Hematopoietic multipotent progenitor cell treated with erythropoietin and hydrocortisone succinate and interleukin-3 and kit ligand, for 15 days (in vitro differentiated cells): ENCODE measurements at places on chromosomes 3 and 15.

- no peak for DNase-seq
These were observed 22.8 kb downstream of the ATOSA start for GRCh38 chr15:52656412-52656811.

GRCh38 chr15:33314069-33314468 lies 3.3 kb downstream of the RYR3 start:
- peak; percentile 53 for DNase-seq

DNA sequence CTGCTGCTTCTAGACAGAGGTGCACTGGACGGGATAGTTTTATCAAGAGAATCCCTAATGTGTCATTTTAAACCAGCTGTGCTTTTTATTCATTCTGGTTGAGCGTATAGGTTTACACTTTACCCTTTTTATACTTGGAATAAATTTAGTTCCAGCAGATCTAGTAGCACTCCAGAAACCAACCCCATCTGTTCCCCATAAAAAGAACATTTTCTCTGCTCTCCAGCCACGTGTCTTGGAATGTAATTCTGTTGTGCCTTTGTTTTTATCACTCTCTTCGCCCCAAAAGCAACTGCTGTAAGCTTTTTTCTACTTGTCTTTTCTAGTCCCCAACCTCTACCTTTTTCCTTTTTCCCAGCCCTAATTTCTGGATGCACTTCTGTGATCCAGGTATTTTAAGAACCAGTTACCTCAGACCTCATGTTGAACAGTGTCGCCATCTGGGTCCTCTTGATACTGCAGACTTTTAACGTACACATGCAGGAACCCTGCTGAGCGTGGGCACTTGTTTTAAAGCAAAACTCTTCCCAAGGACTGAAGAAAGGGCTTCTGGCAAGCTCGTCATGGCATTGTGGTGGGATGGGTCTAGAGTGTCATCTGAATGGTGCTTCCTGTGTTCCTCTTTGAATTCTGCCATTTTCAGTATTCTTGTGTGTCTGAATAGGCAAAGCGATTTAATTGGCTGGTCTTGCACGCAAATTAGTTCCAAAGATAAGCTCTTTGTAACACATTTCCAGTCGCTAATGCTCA lies 5.7 kb upstream of the EXOG start:
- no peak for DNase-seq

DNA sequence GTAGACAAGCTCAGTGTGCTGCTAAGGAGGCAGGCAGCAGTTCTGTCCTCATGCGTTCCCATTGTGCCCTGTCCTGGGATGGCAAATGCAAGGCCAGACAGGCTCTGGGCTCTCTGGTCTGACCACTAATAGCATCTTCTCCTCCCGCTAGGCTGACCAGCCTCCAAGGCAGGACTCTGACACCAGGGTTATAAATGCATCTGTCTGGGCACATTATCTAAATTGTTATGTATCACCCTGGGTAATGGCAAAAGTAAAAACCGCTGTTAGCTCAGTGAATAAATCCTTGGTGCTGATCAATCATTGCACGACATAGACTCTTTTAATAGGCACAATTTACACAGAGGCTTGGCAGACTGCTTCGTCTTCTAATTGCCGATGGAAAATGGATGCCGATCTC lies 85.6 kb downstream of the CLSTN2 start:
- no peak for DNase-seq

GRCh38 chr15:74297887-74298286 lies 61.8 kb downstream of the CCDC33 start:
- DNase-seq, result no peak

GRCh38 chr15:57537072-57537471 lies 54.6 kb upstream of the MYZAP start:
- no peak for DNase-seq

DNA sequence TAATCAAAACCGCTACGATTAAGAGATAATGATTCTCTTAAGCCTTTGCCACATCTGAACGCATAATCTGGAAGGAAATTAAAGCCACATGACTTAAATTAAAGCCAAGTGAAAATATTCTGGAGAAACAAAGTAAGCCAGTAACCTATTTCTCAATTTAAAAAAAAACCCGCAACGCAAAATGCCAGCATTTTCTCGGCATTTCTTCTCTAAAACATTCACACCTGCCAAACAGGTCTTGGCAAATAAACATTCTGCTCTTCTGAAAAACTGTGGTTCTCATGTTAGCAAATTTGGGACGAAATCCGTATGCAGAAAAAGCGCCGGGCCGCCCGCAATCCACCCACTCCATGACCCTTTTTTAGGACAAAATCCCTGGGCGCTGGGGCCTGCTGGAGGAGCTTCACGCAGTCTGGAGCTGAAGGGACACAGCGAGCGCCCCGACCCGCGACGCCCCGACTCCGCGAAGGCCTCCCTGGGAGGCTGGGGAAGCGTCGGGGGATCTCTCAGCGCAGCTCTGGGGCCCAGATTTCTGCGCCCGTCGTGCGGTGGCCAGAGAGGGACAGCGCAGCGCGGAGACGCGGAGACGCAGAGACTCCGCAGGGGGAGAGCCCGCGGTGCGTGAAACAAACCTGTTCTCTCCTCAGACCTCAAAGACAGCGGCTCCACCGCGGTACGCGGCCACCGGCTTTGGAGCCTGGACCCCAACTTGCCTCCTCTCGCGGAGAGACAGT lies 471 bp downstream of the NKIRAS1 start:
- no peak for DNase-seq

DNA sequence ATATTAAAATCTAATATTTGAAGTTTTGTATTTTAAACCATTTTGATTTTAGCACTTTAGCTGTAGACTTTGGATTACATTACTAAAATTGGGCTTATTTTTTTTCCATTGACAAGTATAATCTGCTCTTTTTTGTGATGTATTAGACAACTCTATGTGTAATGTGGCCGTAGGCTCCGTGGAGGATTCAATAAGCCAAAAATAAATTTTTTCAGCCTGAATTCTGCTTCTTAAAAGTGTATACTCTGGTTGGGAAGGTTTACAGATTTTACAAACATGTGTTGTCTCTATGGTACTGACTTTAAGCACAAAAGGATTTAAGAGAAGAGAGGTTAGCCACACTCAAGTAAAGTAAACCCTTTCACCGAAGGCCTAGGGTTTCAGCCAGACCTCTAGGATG lies 110.8 kb downstream of the PLCL2 start:
- DNase-seq, result no peak

DNA sequence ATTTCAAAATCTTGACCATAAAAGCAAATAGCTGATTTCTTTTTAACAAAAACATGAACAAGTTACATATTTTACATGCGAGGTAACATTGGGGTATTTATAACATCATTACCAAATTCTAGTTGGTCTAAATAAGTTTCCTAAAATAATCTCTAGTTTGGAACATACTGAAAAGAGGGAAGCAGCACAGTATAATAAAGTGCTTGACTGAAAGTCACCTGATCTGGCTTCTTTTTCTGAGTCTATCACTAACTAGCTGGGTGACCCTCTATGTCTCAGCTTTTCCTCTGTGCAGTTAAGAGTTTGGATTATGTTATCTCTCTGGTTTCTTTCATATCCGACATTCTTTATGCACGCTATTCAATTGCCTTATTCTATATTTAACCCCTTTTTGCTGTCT lies 19.8 kb upstream of the CNTN4 start:
- DNase-seq, result no peak

DNA sequence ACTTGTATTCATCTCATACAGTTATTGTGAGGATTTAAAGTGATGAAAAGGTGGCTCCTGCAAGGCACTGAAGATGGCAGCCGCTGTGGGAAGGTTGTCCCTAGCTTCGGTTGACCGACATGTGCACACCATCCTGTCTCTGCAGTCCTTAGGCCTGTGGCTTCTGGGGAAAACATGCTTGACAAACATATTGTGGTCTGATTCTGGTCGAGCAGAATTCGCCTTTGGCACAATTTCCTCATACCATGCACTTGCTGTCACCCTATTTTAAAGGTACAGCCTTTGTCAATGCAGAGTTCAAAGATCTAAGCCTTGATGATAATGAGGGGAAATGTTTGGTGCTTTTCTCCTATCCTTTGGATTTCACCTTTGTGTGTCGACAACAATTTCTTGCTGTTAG lies 50.9 kb downstream of the PRICKLE2 start:
- no peak for DNase-seq

- DNase-seq, result no peak
These were observed 122.4 kb downstream of the CBLB start for GRCh38 chr3:105746231-105746996.

DNA sequence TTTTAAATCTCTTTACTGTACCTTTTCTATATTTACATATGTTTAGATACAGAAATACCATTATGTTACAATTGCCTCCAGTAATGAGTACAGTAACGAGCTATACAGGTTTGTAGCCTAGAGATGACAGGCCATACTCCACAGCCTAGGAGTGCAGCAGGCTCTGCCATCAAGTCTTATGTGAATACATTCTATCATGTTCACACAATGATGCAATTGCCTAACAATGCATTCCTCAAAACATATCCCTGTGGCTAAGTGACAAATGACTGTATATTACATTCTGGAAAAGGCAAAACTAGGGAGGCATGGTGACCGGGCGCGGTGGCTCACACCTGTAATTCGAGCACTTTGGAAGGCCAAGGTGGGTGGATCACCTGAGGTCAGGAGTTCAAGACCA lies 192.4 kb upstream of the IGF1R start:
- DNase-seq, result no peak

DNA sequence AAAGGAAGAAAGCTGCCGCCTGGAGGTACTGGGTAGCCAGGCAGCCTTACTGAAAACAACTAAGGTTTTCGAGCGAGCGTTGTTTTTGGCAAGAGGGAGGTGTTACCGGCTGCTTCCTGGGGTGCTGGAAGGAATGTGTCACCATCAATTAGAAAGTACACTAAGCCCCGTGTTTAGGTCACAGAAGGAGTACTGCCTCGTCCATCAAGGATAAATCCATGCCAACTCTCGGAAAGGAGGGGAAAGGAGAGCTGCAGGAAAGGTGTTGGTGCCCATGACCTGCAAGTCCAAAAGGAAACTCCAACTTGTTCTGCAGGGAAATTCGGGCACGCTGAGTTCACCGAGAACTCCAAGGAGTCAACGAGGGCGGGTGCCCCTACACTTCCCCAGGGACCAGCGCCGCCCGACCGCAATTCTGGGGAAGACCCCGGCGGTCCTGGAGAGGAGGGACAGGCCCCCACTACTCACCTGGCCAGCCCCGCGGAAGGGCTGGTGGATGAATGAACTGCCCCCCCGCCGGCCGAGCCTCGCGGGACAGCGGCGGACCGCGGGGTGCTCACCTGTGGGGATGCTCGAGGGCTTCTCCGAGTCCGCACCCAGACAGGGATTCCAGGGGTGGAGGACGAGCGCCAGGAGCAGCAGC lies 542 bp downstream of the PLOD2 start:
- no peak for DNase-seq

DNA sequence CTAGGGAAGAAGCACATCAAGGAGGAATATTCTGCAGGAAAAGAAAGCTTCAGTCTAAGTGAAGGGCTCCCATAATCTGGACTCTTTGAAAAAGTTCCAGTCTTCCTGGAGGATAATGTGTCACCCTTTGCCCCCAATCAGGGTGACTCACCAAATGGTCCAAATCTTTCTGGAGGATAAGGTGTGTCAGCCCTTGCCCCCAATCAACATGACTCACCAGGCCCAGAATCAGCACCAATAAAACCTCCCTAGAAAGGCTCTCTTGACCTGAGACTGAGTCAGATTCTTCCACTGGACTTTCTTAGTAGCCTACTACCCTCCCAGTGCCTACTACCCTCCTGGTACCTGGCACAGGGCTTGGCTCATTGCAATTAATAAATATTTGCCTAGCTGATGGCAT lies 9.5 kb upstream of the ARL14 start:
- DNase-seq, result no peak

DNA sequence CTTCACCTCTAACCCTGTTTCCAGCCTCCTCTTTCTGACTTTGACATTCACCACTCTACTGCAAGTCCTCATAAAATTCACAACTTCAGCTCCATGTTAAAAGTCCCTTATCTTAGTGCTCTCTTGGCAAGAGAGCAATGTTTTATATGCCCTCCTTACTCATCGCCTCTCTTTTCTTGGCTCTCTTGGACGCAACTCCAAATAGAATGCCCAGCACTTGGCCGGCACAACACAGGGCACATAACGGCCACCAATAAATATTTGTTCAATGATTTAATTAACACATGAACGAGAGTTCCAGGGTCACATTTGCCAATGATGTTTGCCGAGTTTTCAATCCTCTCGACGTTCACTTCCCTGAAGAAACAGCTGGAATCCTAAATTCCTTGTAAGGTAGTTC lies 401.4 kb downstream of the ROBO1 start:
- no peak for DNase-seq

DNA sequence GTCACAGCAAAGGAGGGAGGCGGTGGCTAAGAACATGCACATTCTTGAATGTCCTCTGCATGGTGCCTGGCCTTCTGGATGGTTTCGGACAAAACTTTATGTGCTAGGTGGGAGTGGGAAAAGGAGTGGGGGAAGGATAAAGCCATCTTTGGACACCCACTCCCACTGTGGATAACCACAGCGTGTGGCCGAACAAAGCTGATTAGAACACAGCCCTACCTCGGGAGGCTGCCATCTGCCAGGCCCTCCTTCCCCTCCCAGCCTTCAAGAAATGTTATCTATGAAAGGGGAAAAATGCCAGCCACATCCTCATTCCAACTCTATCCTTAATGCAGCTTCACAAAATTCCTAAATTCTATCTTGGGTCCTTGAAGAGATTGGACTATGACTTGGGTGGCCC lies 18.8 kb downstream of the AMOTL2 start:
- DNase-seq, result no peak

GRCh38 chr3:156388497-156389448 lies 166.1 kb downstream of the SSR3 start:
- DNase-seq, result no peak

GRCh38 chr15:79615754-79616153 lies 183.6 kb downstream of the MINAR1 start:
- DNase-seq, result no peak

DNA sequence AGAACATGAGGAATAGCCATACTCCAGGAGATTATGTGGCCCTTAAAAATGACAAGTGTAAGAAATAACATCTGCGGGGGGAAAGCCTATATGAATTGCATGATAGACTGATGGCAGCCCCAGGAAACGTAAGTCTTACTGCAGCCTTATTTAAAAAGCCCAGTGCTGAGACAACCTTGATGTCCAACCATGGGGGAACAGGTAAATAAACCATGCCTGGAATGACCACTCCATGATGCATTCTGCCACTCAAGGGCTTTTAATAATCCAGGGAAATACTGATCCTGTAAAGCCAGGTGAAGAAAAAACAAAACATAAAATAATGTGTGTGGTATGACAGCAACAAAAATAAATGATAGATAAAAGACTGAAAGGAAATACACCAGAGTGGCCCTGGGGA lies 46.5 kb upstream of the GRIP2 start:
- DNase-seq, result no peak
